Activated T-helper 17 cell treated with anti-CD3 and anti-CD28 coated beads, Interleukin-2, amount 50 U/mL, for 72 hours (primary cell): ENCODE measurements at places on chromosomes 1 and 21.
A peak's percentile ranks its signal among the peaks of the same experiment; 100 is the strongest.

GRCh38 chr1:157073944-157074685 lies 25.5 kb downstream of the ETV3L start:
- ATAC-seq: no peak

DNA sequence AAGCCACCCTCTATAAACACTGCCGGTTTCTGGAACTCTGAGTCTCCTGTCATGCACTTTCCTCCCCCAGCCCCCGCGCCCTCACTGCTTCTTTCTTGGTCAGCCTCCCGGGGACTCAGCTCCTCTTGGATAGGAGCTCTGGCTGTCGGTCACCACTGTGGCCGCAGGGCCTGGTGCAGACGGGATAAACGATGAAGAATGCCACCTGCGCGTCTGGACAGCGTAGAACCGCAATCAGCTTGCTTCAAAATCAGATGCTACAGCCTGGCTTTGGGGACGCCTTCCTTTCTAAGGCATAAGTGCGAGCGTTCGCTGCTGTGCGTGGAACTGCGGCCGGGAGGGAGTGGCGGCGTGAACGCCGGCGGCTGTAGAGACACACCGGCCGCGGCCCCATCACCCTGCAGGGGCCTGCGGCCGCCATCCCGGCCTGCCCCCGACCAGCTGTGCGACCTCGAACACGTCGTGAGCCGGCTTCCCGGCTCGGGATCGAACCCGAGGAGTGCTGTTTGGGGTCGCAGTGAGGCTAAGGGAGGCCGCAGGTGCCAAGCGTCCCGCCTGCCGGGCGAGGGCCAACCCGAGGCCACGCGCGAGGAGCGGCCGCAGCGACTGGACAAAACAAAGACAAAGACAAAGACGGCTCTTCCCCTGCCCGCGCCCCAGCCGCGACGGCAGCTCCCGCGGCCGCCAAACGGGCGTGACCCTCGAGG lies 688 bp downstream of the PTTG1IP start:
- no peak for ATAC-seq

- ATAC-seq: no peak
These were observed 123.6 kb downstream of the AJAP1 start for GRCh38 chr1:4778056-4778455.

DNA sequence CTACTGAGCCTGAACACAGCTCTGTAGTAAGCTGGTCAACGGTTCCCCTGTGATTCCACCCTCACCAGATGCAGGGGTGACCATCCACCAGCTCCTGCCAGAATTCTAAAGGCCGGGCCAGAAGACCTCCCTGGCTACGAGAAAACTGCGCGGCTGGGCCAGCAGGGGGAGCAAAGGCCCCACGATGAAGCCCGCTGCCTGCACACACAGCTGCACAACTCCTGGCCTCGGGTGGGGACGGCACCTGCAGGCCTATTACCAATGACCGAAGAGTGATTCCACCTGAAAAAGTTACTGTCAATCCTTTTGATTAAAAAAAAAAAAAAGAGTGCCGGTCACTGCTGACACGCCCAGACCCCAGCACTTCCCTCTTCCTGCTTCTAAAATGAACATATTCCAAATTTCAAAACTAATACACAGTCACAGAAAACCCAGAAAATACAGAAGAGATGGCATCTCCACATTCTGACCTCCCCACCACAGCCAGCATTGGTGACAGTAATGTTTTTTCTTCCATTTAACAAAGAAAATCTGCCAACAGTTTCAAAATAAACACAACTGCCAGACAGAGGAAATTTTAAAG lies 49.8 kb upstream of the RIPK4 start:
- peak; percentile 78 for ATAC-seq

GRCh38 chr1:96997717-96998116 lies 276.1 kb downstream of the PTBP2 start:
- ATAC-seq: no peak

DNA sequence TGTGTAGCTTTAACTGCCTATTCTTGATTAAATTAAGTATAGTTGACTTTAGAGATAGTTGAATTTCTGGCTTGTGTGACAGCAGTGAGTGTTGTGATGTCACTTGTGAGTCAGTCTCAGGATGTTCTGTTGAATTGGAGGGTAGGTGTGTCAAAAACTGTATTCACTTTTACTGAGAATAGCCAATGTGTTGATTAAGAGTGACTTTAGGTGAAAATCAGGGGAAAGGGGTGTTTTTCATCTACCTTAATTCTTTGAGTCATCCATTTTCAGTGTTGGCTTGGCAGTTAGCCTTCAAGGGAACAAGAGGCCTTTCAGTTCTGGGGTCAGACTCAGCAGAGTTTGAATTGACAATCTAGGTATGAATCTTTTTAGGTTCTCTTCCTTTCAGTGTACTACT lies 75.9 kb downstream of the CDC14A start:
- ATAC-seq: peak; percentile 80

DNA sequence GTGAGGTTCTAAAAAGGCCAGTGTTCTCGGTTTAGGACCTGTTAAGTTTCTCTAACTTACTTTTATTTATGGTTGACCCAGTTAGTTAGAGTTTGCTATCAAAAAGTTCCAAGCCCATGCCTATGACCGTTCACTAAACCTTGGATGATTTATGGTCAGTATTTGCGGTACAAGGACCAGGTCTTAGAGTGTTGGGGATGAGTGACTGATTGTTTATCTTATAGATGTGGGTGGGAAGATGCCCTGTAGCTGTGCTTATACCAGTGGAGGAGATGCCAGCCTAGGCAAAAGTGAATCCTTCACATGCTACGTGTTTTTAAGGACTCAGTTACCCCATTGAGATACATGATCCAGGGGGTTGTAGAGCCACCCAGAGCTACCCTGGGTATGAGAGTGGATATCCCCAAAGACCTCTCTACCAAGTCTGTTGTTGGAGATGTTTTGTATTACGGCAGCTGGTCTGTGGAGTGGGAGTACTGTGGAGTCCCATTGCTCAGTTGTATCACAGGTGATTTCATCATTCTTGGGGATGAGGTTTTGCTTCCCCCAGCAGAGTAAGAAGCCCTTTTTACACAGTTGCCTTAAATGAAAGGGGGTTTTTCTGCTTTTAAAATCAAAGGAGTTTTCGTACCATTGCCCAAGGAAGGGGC lies 2.1 kb downstream of the SLC22A15 start:
- ATAC-seq: no peak

- no peak for ATAC-seq
These were observed 8.6 kb downstream of the AGO3 start for GRCh38 chr1:35939484-35939883.

- peak; percentile 49 for ATAC-seq
These were observed 67.4 kb upstream of the DMRTA2 start for GRCh38 chr1:50490640-50491039.
